ENCODE measurements at places on chromosomes 1 and 21. TPM values are rescaled to one million over a fixed set of nuclear protein-coding genes. Genes with fewer than 3 reads are reported as not detected.

The GSTM4 gene
- total RNA-seq = 10.5 TPM

The GPA33 gene
- total RNA-seq = not detected

GRCh38 chr1:1179346-1179982 is 5.8 kb downstream of the TTLL10 start:
- no peak for DNase-seq

DNA sequence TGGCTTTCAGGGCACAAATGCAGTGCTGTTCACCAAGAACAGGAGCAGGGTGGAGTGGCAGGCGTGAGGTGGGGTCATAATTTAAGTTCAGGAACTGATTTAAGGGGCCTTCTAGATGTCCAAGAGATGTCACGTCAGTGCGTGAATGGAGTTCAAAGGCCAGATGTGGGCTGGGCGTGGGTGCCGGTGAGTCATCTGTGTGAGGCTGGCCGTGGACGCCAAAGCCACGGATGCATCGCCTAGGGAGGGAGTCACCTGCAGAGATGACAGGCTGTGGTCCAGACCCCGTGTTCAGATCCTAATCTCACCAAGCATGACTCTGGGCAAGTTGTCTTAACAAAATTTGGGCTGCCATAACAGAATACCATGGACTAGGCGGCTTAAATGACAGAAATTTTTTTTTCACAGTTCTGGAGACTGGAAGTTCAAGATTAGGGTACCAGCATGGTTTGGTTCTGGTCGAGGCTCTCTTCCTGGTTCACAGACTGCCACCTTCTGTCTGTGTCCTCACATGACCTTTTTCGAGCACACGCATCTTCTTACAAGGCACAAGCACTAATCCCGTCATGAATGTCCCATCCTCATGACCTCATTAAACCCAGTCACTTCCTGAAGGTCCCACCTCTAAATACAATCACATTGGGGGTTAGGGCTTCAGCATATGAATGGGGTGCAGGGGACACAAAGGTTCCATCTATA is 109.6 kb downstream of the PRDM2 start:
- no peak for DNase-seq

Measured in fibroblast of lung (primary cell).